ENCODE measurements at places on chromosomes 12 and 14.

DNA sequence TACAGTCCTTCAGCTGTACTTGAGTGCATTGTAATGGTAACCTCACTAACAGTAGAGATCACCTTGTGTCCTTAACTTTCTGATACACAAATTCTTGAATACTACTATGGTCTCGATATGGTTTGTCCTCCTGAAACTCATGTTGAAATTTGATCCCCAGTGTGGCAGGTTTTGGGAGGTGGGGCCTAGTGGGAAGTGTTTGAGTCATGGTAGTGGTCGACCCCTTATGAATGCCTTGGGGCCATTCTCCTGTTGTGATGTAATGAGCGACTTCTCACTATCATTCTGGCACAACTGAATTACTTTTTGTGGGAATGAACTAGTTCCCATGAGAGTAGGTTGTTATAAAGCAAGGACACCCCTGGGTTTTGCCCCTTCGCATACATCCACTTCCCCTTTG, 52.3 kb downstream of the IPO8 start:
- no peak for DNase-seq

DNA sequence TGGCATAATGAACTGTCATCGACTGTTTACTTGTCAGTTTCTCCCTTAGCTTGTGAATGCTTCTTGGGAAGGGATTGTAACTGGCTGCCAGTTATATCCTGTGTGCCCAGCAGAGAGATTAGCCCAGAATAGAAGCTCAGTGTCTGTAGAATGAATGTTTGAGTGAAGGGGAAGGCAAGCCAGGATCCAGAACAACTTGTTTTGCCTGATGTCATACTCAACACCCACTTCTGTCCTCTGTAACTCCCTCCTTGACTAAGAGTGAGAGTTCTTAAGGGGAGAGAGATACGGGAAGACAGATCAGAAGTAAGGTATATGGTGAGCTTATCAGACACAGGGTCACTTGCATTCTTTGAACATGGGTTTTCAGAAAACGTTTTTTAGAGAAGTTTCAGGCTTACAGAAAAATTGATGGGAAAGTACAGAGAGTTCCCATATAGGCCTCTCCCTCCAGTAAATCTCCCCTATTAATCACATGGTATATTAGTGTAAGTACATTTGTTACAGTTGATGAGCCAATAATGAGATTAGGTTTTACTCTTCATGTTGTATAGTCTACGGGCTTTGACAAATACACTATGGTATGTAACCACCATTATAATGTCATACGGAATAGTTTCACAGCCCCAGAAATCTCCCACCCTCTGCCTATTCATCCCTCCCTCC, 5.6 kb upstream of the SPPL3 start:
- no peak for DNase-seq

- DNase-seq = no peak
Observed at GRCh38 chr14:55454264-55455002, 14.0 kb upstream of the TBPL2 start.

DNA sequence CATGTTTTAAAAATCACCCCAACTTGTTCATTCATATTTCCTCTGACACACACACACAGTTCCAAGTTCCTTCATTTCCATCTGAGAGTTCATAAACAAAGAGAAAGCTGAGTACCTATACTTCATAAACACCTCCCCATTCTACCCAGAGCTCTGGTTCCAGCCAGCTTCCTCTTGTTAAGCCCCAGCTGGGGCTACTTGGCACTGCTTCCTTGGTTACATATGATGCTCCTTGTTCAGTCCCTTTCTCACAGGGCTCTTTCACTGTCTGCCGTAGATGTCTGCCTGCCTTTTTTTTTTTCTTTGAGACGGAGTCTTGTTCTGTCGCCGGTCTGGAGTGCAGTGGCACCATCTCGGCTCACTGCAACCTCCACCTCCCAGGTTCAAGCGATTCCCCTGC, 77.5 kb downstream of the COX16 start:
- no peak for DNase-seq

DNA sequence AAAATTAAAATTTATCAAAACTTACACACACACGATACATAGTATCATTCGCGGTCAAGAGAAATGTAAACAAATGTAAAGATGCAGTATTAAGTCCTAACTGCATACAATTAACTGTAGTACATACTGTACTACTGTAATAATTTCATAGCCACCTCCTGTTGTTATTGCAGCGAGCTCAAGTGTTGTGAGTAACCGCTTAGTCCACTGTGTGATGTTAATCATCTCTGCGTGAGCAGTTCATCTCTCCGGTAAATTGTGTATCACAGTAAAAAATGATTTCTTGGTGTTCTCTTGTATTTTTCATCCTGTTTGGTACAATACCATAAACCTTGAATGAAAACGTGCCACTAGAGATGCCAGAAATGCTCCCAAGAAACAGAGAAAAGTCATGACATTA, 6.5 kb downstream of the EPS8 start:
- DNase-seq = no peak

DNA sequence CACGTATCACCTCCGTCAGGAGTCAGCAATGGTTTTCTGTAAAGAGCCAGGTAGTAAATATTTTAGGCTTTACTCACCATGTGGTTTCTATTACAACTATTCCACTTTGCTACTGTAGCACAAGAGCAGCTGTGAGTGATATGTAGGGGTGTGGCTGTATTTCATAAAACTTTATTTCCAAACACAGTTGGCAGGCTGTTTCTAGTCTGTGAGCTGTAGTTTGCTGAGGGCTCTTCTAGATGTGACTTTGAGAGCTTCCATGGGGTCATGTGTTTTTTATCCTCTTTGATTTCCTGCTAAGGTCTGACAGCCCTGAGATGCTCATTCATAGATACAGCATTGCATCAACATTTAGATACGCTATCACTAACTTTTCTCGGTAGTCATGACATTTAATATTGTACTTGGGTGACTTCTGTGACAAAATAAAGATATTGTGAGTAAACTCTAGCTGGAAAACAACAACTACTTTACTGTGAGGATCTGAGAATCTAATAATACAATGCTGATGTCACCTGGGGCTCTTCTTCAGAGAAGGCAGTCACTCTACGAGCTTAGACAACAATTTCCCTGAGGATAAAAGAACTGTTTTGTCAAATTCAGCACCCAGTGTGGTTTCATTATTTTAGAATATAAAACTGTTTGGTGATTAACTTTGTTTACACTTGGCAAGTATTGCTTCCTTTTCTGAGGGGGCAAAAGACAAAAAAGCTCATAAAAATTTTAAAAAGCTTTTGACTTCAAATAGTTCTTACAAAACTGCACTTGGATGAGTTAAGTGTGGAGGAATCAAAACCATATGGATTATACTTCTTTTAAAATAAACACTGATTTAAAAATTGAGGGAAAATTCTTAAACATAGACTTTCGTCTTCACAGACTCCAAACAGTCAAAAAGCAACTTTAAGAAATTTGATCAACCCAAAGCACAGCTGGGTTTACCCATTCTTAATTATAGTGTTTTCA, 231.2 kb upstream of the DCN start:
- no peak for DNase-seq

DNA sequence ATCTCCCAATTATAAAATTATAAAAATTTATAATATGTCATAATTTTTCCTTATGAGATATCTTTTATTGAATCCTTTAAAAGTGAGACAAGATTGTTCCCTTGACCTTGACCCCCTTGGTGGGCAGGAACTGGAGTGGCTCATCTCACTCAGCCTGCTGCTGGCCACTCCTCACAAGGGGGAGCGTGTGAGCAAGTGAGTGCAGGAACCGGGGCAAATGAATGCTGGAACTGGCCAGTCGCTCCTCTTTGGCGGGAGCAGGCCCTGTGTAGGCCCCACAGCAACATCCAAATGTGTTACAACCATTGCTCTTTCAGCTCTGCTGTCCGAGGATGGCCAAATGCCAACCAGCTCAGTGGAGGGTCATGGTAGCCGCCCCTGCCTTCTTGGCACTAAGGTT, 178.8 kb downstream of the ETNK1 start:
- DNase-seq = no peak

- DNase-seq = no peak
Observed at GRCh38 chr14:101789222-101789621, 27.7 kb downstream of the PPP2R5C start.

GRCh38 chr14:84041421-84041820, 1488.5 kb upstream of the FLRT2 start:
- DNase-seq = no peak

- no peak for DNase-seq
Observed at GRCh38 chr12:91388573-91388972, 206.0 kb upstream of the DCN start.

DNA sequence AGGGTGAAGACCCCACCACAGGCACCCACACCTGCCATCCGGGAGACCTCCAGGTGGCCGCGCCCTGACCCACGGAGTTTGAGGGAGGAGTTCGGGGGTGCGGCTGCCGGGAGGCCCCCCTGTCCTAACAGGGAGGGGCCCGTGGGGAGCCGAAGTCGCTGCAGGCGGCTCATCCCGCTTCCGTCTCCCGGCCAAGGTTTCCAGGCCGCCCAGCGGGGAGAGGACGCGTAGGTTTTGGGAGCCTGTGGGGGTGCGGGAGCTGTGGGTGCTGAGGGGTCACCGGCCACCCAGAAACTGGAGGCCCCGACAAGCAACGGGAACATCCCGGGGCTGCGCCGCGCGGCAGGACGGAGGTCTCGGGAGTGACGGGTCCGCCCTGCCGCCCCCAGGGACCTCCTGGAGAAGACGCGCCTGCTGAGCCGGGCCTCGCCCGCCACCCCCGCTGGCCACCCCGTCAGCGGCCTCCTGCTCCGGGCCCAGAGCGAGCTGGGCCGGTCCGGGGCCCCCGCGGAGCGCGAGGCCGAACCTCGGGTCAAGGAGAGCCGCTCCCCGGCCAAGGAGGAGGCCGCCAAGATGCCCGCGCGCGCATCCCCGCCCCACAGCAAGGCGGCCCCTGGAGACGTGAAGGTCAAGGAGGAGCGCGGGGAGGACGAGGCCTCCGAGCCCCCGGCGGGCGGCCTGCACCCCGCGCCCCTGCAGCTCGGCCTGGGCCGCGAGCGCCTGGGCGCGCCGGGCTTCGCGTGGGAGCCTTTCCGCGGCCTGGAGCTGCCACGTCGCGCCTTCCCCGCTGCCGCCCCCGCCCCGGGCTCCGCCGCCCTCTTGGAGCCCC, 27.6 kb downstream of the LRCOL1 start:
- DNase-seq = no peak

DNA sequence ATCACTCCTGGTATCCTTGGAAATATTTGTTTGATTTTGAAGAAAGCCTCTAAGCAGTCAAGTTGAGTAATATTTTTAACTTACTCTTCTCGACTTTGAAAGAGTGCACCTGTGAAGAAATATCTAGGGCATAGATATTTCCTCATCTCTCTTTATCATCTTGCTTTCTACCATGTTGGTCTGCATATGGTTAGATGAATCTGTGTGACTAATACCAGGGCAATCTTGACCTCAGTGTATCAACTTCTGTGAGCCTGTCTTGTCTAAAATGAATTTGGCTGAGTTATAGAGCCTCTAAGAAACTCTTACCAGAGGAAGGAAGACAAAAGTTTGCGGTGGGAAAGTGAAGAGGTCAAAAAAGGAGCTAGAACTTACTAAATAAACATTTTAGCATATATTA, 68.4 kb downstream of the SYT1 start:
- no peak for DNase-seq

DNA sequence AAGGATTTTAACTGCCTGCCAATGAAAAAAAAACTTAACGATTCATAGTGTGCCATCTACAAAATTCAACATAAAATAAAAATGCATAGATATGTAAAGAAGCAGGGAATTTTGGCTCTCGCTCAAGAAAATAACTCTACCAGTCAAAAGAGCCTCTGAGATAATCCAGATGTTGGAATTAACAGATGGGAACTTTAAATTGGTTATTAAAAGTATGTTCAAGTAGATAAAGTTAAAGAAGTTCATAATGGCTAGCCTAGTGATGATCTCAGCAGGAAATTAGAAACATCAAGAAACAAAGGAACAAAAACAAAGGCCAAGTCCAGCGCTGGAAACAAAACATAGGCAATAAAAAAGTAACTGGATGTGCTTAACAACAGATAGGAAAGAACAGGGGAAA, 23.1 kb downstream of the PIK3C2G start:
- DNase-seq = no peak

DNA sequence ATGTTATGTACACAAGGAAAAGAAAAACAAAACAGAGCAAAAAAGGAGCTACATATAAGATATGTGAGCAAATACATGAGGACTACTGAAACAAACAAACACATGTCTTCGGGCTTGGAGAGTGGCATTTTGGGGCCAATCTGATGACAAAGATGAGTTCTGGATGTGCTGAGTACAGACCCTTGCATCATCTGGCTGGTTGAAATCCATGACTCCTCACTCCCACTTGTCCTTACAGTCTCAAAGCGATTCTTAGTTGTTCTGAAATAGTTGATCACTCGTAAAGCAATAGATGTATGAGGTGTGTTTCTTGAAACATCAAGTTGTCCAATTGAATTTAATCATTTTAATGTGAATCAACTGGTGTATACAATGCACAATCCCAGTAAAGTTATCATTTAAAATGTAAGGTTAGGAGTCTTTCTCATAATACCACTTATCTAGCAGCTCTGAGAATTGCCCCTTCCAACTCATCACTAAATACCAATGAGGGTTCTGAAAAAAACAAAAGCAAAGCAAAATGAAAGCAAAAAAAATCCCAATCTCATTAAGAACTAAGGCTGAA, 136.9 kb downstream of the ITPR2 start:
- no peak for DNase-seq

DNA sequence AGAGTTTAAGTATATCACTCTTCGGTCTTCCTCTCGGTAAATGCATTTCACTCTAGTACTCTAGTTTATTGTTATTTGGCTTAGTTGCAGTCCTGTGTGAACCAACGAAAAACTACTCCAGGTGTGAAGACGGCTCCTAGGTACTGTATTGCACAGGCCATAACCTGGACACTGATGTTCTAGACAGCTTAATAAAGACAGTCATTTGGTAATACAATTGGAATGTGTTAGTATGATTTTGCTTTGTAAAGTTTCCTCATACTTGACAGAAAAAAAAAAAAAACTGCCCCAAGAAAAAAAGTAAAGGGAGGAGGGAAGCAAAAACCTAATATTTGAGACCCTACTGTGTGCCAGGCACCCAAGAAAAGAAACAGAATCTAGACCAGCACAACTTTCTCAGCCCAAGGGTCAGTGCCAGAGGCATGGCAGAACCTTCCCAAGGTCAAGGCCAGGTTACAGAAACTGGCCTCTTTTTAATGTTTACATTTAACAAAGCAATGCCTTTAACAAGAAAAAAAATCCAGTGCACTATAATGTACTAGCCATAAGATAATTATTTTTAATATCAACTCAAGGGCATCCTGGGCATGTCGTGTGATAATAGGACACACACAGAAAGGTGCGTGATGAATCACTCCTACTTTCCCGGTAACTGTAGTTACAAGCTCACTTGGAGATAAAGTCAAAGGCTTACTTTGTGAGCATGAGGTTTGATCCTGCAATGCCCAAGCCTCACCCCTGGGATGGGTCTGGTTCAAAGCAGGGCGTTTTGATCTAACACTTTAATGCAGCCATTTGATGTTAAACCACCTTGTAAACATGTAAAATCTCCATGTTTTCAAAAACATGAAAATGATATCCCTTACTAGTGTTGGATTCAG, 110.6 kb downstream of the BMP4 start:
- no peak for DNase-seq

- no peak for DNase-seq
Observed at GRCh38 chr12:52618866-52619265, 507 bp upstream of the KRT73 start.

- DNase-seq = no peak
Observed at GRCh38 chr14:99676657-99677056, 7.4 kb upstream of the CYP46A1 start.
